Gastroesophageal sphincter (tissue), 4 donors: ENCODE measurements at places on chromosomes 5 and 9. TPM values are rescaled to one million over a fixed set of nuclear protein-coding genes. Genes with fewer than 3 reads are reported as not detected.

The TSSK1B gene
- not detected for total RNA-seq

GRCh38 chr5:166358127-166358830 is 1933.2 kb upstream of the WWC1 start:
- ATAC-seq: no peak

The OTP gene
- not detected for total RNA-seq

DNA sequence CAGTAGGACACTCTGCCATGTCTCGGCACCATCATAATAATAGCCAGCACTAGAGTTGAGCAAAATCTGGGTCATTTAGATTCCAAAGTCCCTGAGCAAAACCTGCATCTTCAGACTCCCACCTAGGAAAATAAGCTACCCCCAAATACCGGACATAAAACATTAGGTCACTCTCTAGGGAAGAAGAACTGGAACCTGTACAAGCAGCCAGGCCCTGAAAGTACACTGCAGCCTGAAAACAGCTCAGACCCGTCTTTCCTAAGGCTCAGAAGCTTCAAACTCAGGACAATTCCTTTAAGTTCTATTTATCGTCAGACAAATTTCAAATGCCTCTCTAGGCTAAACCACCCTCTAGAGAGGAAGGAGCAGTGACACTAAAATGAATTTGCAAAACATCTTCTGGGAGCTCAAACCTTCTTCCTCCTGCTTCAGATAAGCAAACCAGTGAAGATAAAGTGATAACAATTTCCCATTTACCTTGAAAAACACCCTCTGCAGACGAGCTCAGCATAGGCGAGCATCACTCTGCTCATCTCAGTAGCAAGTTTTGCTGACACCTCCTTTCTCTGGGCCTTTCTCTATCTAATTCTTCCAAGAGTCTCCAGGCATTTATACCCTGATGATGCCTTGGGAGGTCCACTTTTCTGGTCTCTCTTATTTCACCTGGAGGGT is 34.0 kb downstream of the ADAM19 start:
- peak; percentile 20 for ATAC-seq

GRCh38 chr5:149416987-149417710 is 38.1 kb upstream of the IL17B start:
- no peak for ATAC-seq

The SLC36A3 gene
- not detected for total RNA-seq

DNA sequence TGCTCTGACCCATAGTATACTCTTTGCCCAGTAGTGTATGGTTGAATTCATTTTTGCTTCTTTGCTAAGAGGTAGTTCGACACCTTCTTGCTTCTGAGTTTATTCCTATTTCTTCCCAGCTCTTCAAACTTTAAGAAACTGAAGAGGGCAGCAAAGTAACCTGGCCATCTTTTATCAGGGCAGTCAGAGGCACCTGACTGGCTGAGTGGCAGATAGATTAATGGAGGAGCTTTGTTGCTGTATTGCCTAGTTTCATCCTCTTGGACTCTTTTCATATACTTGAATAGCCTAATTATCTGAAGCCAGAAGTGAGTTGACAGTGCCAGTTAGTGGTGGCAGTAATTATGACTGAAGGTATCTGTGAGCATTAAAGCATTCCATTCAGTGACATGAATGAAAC is 82.5 kb downstream of the UHRF2 start:
- ATAC-seq: no peak

DNA sequence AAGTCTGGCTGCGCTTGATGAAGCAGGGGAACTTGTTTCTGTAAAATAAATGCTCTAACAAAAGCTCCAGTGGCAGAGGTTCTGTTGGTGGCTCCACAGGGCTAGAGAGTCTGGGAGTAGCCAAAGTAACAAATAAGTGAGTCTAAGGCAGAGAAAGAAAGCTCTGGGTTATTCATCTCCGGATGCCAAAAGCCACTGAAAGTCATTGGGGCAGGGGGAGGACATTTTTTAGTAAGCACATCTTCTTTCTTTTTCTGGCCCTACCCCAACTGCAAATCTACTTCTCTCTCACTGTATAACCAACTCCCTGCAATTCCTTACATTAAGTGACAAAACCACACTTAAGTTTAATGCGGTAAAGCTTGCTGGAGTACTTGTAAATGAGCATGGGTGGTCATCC is 141.6 kb downstream of the INSYN2B start:
- ATAC-seq: no peak

The GABRA1 gene
- not detected for total RNA-seq

DNA sequence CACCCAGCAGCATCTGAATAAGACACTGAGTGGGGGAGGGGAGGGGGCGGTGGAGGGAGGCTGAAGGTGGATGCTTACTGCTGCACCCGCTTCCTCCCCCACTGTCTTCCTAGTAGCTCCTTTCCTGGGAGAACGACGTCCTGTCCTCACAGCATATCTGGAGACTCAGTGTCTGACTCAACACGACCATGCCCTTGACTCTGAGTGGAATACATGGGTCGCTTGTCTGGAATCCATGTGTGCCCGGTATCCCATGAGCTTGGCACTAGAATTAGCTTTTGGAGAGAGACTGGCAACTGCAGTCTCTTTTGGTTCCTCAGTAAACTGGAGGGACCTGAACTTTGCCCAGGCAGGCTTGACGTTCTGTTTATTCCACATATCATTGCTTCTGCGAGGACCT is 125.4 kb upstream of the FAM120A start:
- no peak for ATAC-seq

- ATAC-seq: peak; percentile 75
Observed at GRCh38 chr9:121278477-121279261, 10.7 kb downstream of the GSN start.

The P4HA2 gene
- total RNA-seq: 48.7 TPM

- no peak for ATAC-seq
Observed at GRCh38 chr5:120096413-120096812, 367.7 kb upstream of the PRR16 start.

DNA sequence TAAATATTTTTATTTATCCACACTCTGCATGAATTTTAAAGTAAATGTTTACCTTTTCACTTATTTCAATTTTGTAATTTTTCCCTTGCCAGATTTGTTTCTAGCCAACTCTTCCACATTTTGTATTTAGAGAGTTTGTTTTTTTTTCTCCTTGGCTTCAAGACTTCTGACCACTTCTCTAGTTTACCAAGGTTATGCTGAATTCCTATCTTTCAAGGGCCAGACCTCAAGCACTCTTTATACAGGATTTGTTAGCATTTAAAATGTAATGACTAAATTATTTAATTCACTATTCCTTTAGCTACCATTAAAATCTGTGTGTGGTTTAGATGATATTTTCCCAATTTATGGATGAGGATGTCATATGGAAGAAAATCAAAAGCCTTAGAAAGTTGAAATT is 42.5 kb downstream of the MEF2C start:
- no peak for ATAC-seq

DNA sequence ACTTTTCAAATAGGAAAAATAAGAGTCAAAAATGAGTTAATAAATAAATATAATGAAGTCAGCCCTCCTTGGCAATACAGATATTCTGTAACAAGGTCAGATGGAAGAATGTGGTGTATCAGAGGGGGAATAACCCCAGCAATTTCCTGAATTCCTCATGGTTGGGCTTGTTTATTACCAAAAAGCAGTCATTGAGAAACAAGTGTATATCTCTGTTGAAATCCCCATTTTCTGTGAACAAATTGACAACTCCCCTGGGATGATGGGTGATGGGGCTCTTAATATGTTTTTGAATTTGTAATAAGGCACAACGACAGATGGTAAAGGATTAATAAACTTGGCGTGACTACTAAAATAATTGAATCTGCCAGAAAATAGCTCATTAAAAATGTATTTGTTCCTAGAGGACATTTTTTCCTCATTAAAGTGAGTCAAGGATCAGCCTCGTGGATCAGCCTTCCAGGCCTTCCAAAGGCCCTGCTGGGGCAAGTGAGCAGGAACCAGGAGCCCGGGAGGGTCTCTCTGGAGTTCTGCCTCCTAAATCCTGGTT is 34.2 kb downstream of the THBS4 start:
- ATAC-seq: peak; percentile 56

The FOXD1 gene
- 2.4 TPM for total RNA-seq

DNA sequence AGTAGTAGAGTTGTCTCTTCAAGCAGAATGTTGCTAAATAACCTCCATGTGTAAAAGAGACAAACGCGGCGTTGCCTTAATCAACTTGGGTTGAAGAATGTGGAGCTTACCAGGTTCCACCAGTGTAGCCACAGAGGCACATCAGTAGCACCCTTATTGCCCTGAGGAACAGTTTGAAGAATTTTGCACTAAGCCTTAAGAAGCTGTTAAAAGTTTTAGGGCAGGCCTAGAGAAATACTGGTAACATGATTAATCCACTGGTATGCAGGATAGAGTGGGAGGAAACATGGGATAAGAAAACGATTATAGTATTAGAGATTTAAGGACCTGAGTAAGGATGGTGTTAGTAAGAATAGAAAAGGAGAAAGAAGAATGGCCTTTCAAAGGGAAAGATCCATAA is 100.6 kb downstream of the ZCCHC7 start:
- ATAC-seq: no peak

GRCh38 chr9:87793292-87793691 is 67.4 kb downstream of the CTSL start:
- peak; percentile 83 for ATAC-seq

The NUDT12 gene
- total RNA-seq: 20.7 TPM

GRCh38 chr9:75120686-75121085 is 32.4 kb downstream of the OSTF1 start:
- peak; percentile 28 for ATAC-seq

DNA sequence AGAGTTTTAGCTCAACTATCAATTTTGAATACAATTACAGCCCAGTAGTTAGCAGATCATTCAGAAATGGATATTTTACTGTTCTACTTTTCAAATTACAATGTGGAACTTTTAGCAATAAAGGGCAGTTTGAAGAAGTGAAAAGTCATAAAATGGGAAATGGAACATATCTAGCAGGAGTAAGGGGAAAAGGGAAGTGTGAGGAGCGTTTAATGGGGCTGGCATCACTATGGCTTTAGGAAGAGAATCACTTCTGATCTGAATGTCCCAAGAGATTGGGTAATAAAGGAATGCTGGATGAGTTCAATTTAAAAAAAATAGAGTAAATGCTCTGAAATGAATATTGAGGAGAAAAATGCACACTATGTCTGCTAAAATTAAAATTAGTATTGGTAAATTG is 77.4 kb downstream of the ATPSCKMT start:
- ATAC-seq: no peak

The GRXCR2 gene
- not detected for total RNA-seq

- ATAC-seq: no peak
Observed at GRCh38 chr5:132228241-132229035, 785 bp upstream of the P4HA2 start.

The SLC45A2 gene
- 0.15 TPM for total RNA-seq

GRCh38 chr5:37663538-37663937 is 176.3 kb downstream of the GDNF start:
- no peak for ATAC-seq

GRCh38 chr5:158752656-158752973 is 347.1 kb downstream of the EBF1 start:
- no peak for ATAC-seq

GRCh38 chr9:18708429-18708828 is 234.5 kb downstream of the ADAMTSL1 start:
- ATAC-seq: no peak

DNA sequence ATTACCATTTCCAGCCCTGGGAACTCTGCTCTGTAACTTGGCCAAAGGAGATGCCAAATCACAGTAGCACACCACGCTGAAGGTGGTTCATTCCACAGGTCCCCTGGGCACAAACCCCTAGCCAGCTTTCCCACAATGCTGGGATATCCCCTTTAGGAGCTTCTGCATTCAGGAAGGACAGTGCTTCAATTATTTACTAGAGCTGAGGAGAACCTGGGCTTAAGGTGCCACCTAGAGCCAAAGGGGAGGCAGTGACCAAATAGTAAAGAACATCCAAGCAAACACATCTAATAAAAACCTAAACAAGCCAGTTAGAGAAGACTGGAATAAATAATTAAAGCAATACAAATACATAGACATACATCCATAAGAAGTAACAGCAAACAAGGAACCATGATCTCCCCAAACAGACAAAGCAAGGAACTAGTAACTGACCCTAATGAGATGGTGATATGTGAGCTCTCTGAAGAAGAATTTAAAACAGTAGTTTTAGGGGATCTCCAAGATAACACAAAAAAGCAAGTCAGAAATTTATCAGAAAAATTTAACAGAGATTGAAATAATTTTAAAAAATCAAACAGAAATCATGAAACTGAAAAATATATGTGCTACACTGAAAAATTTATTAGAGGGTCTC is 14.6 kb downstream of the KIF4B start:
- no peak for ATAC-seq

GRCh38 chr5:59725392-59725767 is 168.1 kb downstream of the PDE4D start:
- ATAC-seq: no peak

The FAM169A gene
- total RNA-seq: 0.47 TPM

- no peak for ATAC-seq
Observed at GRCh38 chr5:179839328-179840256, 18.9 kb downstream of the SQSTM1 start.

DNA sequence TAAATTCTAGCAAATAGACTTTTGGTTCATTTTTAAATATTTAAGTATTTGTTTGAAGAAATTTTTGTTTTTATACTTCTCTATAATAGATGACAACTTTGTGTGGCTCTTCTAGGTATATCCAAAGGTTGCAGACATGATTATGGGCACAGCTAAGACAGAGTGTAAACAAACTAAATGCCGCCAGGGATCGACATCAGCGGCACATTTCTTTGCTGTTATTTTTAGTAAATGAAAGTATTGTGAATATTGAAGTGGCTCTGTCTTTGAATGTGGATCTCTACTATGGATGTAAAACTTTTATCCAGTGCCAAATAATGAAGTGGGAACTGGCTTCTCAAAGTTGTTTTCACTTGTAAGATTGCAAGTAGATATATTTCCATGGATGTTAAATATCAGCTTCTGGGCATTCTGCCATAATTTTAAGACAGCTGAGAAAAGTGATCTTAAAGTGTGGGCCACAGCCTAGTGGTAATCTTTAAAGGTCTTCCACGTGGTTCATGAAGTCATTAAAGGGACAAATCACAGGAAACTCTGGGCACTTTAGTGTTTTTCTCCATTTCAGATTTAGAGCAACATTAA is 589.9 kb downstream of the ZNF608 start:
- no peak for ATAC-seq

The ADGRD2 gene
- not detected for total RNA-seq

The PCDHA11 gene
- total RNA-seq: 0.13 TPM

- no peak for ATAC-seq
Observed at GRCh38 chr9:135521608-135522095, 412 bp downstream of the LCN1 start.

The SPATA24 gene
- 1.5 TPM for total RNA-seq

DNA sequence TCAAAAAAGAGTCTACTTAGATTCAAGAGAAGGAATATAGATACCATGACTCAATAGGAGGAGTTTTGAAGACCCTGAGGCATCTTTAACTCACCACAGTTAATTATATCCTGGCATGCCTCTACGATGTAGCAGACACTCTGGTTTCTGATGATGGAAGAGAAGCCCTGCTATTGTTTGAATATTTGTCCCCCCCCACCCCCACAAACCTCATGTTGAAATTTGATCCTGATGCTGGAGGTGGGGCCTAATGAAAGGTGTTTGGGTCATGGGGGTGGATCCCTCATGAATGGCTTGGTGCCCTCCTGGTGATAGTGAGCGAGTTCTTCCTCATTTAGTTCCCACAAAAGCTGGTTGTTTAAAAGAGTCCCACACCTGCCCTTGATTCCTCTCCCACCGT is 147.9 kb upstream of the TBCA start:
- ATAC-seq: no peak

- peak; percentile 22 for ATAC-seq
Observed at GRCh38 chr5:172777881-172778814, 7.2 kb upstream of the DUSP1 start.
